ENCODE measurements at places on chromosomes 7 and 10. TPM values are rescaled to one million over a fixed set of nuclear protein-coding genes. Genes with fewer than 3 reads are reported as not detected.

- H3K27ac ChIP-seq = no peak overlapping the region
- DNase-seq = no peak
- H3K4me3 ChIP-seq = no peak overlapping the region
These were observed 398.9 kb downstream of the PHTF2 start for GRCh38 chr7:78197447-78197846.

GRCh38 chr10:55628260-55628701 lies 732.8 kb downstream of the ZWINT start:
- DNase-seq = no peak
- H3K27me3 ChIP-seq = peaks cover 32% of the 10 kb centered on the region
- peaks cover 2% of the 10 kb centered on the region for H3K4me1 ChIP-seq
- no peak overlapping the region for H3K4me3 ChIP-seq

- DNase-seq = no peak
- no peaks in the 10 kb centered on the region for H3K4me1 ChIP-seq
- no peaks in the 10 kb centered on the region for H3K27me3 ChIP-seq
- no peak overlapping the region for H3K4me3 ChIP-seq
- H3K27ac ChIP-seq = no peak overlapping the region
- H3K36me3 ChIP-seq = peaks cover 25% of the 10 kb centered on the region
These were observed 24.7 kb downstream of the WNT8B start for GRCh38 chr10:100487529-100487928.

Gene NCF1
- 0.59 TPM for total RNA-seq

DNA sequence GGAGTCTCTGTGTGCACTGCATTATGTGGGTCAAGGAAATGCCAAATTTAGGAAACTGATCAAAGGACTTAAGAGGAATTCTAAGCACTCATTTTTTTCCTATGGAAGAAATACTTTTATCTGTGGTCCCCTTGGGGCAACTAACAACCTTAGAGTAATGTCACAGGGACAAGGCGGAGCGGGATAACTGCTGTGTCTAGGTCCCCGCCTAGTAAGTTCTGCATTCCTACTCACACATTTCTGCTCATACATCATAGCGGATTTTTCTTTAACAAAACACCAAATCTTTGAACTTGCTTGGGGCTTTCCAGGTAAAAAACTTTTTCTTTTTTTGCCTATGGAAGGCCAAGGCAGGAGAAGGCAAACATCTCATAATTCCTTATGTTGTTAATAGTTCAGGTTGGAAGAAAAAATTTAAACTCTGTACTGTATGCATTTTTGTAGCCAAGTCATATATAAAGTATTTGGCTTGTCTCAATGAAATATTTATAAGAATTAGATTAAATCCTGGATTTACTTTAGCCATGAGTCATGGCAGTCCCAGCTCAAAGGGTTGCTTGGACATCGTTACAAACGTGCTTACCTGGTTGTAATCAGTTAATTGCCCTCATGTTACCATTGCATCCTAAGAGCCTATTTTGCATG lies 285.0 kb downstream of the PHTF2 start:
- peaks cover 2% of the 10 kb centered on the region for H3K27me3 ChIP-seq
- no peak for DNase-seq
- no peaks in the 10 kb centered on the region for H3K4me1 ChIP-seq
- H3K27ac ChIP-seq = no peak overlapping the region
- no peak overlapping the region for H3K4me3 ChIP-seq

Gene NKX6-2
- total RNA-seq = not detected

Gene UNCX
- total RNA-seq = not detected

GRCh38 chr7:50391386-50391785 lies 58.8 kb downstream of the FIGNL1 start:
- peak overlapping the region; percentile 24 for H3K27ac ChIP-seq

Gene ZP3
- 26.6 TPM for total RNA-seq

- H3K27me3 ChIP-seq = no peaks in the 10 kb centered on the region
- H3K4me3 ChIP-seq = no peak overlapping the region
- H3K4me1 ChIP-seq = peaks cover 50% of the 10 kb centered on the region
- DNase-seq = peak; percentile 35
- peak overlapping the region; percentile 10 for H3K27ac ChIP-seq
These were observed 3.6 kb downstream of the FIGNL1 start for GRCh38 chr7:50446542-50446960.

DNA sequence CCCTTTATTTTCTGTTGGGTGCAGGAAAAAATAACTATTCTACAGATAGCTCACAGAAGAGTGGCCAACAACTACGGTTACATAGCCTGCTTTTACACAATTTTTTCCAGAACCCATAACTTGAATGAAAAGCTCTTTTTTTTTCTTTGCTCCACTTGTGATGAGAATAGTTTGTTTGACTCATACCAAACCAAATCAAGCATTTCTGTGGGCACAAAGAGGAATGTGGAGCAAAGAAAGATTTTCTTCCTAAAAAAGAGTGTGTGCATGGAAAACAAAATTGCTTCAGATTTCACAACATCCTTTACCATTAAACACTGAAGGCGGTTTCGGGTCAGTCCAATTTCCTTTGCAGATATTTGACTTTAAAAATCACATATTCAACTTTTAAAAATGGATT lies 54.8 kb upstream of the RAB11FIP2 start:
- H3K27ac ChIP-seq = no peak overlapping the region
- peaks cover 14% of the 10 kb centered on the region for H3K27me3 ChIP-seq
- no peaks in the 10 kb centered on the region for H3K36me3 ChIP-seq
- DNase-seq = no peak

Gene NUDT1
- 115 TPM for total RNA-seq

- no peaks in the 10 kb centered on the region for H3K4me1 ChIP-seq
- no peak for DNase-seq
- no peak overlapping the region for H3K27ac ChIP-seq
- H3K36me3 ChIP-seq = no peaks in the 10 kb centered on the region
- H3K4me3 ChIP-seq = no peak overlapping the region
These were observed 40.0 kb downstream of the GHRHR start for GRCh38 chr7:31003721-31004120.

Gene PI4K2A
- 8.9 TPM for total RNA-seq

Gene PTPN20
- 0.88 TPM for total RNA-seq

DNA sequence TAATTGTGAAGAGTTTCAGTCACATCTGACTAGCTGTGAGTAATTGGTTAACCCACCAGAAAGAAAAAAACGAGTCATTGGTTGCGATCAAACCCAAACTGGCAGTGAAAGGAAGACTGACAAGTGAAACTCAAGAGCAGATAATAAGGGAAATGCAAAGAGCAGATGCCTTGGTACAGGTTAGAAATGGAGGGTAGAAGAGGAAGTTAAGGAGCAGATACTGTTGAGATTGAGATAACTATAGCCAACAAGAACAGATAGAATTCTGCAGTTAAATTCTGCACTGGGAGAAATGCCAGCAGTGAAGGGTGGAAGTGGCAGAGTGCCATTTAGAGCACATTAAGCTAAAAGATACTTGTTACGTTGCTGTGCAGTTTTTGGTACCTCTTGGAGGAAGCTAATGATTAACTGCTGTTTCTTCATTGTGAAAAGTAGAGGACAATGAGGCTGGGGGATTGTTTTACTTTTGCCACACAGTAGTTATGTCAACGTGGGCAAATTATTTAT lies 65.8 kb downstream of the CDK13 start:
- H3K27me3 ChIP-seq = no peaks in the 10 kb centered on the region
- peaks cover 15% of the 10 kb centered on the region for H3K36me3 ChIP-seq
- H3K27ac ChIP-seq = peak overlapping the region; percentile 50
- H3K4me3 ChIP-seq = no peak overlapping the region
- peaks cover 25% of the 10 kb centered on the region for H3K4me1 ChIP-seq

DNA sequence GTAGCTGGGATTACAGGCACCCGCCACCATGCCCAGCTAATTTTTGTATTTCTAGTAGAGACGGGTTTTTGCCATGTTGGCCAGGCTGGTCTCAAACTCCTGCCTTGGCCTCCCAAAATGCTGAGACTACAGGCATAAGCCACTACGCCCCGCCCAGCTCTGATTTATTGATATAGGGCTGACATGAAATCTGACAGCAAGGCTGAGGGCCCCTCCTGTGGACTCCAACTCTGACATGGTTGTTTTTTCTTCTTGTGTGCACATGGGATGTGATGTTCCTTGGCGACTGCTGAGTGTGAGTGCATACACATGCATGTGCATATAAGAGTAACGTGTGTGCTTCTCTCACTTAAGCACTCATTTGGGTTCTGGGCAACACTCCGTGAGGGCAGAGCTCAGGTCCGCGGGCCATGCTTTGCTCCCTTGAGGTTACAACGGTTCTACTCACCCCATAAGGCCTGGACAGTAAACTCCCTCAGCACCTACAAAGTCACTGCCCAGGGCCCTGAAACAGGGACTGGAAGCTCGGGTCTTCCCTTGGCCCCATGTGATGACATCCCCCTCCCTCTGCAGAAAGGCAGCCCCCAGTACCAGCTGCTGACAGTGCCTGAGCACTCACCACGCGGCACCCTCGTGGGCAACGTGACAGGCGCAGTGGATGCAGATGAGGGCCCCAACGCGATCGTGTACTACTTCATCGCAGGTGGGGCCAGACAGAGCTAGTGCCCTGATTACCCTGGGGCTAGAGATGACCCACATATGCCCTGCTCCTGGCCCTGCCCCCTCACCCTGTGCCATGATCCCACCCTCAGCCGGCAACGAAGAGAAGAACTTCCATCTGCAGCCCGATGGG lies 33.6 kb upstream of the VSIR start:
- H3K36me3 ChIP-seq = no peaks in the 10 kb centered on the region
- no peaks in the 10 kb centered on the region for H3K4me1 ChIP-seq
- DNase-seq = no peak
- H3K27me3 ChIP-seq = no peaks in the 10 kb centered on the region
- no peak overlapping the region for H3K27ac ChIP-seq

All from activated naive CD4-positive, alpha-beta T cell treated with anti-CD3 and anti-CD28 coated beads for 36 hours (primary cell).